ENCODE measurements at places on chromosomes 1 and 21.

GRCh38 chr1:200912737-200913407, 18.2 kb downstream of the INAVA start:
- no peak for DNase-seq

- DNase-seq = no peak
Observed at GRCh38 chr1:110523011-110523410, 4.0 kb upstream of the KCNA10 start.

GRCh38 chr1:82491301-82492048, 690.7 kb downstream of the ADGRL2 start:
- no peak for DNase-seq

DNA sequence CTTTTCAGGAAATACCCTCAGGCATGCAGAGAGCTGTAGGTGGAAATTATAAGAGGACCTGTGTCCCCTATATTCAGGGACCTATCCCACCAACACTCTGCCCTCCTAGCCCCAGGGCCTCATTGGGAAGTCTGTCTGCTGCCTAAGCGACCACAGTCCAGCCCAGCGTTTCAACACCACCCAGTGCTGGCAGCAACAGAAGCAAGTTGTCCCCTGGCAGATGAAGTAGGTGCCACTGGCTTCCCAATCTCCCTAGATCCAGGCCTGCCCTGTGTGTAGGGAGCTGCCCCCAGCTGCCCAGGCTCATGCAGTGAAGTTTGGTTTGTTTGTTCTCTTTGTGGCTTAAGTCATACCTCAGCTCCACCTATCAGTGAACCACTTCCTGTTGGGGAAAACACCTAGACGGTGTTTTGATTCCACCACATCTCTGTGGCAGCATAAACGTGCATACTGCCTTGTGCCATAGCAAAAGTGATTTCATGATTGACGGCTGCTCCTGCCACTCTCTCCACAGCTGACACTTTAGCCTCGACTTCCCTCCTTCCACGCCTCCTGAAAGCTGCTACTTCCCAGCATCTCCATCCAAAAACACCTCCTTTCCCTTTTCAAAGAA, 8.1 kb upstream of the LEFTY1 start:
- DNase-seq = no peak

DNA sequence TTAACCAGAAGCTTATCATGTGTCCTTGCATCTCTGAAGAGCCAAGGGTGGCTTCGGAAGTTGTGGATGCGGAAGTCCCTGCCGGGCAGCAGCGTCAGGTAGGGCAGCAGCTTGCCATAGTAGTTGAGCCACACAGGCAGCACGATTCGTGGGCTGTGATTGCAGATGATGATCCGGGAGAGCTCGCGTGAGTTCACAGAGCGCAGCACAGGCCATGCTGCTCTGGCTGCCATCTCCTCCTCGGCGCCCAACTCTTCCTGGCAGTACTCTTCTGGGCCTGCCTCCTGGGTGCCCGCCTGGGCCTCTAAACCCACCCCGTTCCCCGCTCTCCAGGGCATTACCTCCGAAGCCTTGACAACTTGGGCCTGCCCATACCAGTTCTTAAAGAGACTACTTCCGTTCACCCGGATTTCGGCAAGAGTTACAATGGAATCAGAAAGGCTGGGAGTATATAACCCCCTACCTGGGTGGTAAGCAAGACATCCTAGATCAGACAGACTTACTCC, at the start of gene VHLL:
Gene VHLL, minus strand, starts transcription at position 456 of the 506 bp plus-strand sequence. Its CDS starts 118 bp downstream, at position 338.
- DNase-seq = no peak

GRCh38 chr1:211541720-211542477, 37.1 kb downstream of the SLC30A1 start:
- DNase-seq = no peak

DNA sequence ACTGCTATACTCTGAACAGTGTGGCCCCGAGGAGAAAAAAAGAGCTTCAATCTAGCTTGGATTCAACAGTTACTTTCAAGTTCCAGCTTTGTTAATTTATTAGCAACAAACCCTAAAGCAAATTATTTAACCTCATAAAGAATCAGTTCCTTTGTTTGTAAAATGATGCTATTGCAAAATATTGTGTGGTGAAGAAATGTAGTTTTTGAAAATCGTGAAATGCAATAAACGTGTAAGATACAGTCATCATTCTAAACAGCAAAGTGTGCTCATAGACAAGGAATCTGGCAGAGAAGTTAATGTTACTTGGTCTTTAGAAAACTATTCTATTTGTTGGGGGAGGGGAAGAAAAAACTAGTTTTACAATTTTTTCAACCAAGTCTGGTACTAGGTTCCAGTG, 297.6 kb upstream of the ADGRL4 start:
- DNase-seq = no peak

GRCh38 chr21:38646213-38646837, 148.0 kb upstream of the ERG start:
- DNase-seq = no peak

DNA sequence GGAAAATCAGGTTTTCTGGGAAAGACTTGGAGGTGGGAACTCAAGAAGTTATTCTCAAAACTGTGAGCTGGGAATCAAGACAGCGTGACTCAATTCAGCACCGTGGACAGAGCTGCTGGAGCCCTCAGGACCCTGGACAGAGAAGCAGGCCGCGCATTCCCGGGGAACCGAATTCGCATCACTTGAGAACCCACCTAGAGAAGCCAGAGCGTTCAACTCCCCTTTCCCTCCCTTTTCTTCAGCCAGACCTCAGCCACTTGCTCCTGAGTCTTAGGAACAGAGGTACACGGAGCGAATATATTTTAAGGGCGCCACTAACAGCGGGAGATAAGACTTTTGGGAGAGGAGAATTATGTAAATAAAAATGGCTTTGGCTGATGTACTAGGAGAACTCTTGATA, 2.0 kb upstream of the LIN28A start:
- DNase-seq = peak; percentile 70

GRCh38 chr1:61776091-61776490, 33.8 kb downstream of the PATJ start:
- DNase-seq = no peak

- no peak for DNase-seq
Observed at GRCh38 chr1:982765-983436, 1.0 kb upstream of the PERM1 start.

- DNase-seq = no peak
Observed at GRCh38 chr1:98906809-98907208, 97.9 kb downstream of the PLPPR5 start.

- peak; percentile 90 for DNase-seq
Observed at GRCh38 chr1:223031733-223032601, 111.1 kb downstream of the TLR5 start.

- DNase-seq = no peak
Observed at GRCh38 chr1:201004732-201005131, 18.8 kb downstream of the KIF21B start.

DNA sequence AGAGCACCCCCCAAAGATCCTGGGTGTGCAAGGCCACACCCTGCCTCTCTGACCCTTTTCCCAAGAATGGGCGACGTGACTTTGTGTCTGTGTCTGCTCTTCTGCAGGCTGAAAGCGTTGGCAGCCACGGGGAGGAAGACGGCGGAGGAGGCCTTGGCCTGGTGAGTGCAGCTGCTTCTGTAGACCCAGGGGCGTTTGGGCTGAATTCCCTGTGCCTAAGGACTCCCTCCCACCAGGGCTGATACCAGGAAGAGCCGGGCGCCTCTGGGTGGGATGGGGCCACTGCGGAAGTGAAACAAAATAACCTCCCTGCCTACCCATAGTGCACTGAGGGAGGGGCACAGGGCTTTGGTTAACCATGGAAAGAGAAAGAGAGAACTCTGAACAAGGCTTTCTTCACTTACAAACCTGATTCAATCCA, 2.5 kb downstream of the UBASH3A start:
- DNase-seq = no peak

DNA sequence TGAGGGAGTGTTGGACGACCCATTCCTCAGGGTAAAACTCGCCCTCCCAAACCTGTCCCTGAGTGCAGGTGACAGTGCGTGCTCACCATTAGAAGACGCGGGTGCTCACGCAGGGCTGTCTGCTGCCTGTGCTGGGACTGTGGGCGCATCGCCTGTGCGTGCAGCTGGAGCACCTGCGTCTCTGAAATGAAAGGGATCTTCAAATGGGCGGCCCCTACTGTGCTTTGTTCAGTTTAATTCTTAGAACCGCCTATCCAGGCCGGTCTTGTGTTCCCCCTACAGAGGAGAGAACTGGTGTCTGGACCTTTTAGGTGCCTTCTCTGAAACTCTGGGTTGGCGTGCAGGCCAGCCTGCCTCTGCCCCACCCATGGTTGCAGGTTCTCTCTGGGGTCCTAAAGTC, 125.8 kb downstream of the PCBP3 start:
- no peak for DNase-seq

GRCh38 chr21:42145569-42146272, 73.2 kb upstream of the ABCG1 start:
- peak; percentile 73 for DNase-seq

DNA sequence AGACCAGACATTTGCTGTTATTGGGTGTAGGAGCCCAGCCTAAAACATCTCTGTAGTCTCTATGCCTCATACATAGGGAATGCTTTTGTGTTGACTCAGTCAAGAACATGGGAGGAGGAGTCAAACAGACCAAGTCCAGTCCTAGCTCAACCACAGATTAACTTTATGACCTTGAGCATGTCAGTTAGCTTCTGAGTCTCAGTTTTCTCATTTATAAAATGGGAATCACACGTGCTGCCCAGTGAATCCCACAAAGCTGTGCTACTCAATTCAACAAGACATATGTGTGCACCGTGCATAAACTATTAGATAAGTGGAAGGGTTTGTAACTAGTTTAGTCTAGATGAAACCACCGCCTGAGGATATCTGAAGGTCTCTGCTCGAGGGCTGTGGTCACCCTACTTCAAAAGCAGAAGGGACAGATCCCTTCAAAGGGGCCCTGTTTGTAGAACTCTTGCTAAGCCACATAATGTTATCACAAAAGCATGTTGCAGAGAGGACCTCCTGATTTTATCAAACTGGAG, 109.5 kb upstream of the NFIA start:
- DNase-seq = no peak

DNA sequence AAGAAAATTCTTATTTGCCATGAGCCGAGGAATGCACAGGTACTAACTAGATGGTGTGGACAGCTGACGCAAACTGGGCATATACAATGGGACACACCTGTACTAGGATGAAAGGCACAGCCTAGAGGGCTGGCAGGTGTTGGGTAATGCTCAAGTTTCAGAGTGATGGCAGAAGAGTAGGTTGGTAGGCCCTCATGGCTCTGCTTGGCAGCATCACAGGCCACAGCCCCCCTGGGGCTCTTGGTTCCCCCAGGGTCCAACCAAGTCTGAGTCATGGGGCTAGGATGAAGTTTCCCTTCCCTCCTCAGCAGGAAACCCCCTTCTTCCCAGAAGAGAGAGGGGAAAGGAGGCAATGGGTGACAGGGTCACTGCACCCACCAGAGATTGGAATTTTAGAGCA, 35.2 kb downstream of the SPEN start:
- DNase-seq = no peak

- no peak for DNase-seq
Observed at GRCh38 chr21:26124896-26125295, 45.7 kb downstream of the APP start.

DNA sequence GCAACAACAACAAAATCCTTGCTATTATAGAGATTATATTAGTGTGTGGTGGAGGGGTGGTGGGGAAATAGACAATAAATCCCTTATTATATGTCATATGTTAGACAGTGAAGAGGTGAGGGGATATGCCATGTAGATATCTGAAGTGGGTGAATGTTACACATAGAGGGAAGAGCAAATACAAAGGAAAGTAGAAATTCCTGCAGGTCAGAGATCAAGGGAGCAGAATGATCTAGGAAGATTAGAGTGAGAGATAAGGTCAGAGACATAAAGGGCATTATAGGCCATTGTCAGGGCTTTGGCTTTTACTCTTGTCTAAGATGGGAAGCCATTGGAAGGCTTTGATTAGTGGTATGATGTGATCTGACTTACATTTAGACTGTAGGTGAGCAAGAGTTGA, 38.5 kb downstream of the PRKAA2 start:
- no peak for DNase-seq

DNA sequence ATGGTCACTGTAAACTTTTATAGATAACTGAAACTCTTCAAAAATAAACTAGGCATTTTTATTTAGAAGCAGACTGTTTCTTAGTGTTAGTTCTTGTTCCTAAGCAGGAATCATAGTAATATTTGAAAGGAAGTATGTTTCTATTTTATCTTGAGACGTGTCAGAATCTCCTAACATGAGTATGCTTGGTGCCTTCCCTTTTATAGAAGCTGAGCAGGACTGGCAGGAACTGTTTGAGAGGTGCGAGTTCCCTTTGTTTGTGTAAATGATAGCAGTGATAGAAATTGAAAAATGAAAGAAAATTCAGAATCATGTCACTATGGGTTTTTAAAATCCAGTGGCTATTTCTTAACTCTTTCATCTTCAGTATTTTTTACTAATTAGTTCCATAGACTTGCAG, 56.9 kb downstream of the LRRC8D start:
- no peak for DNase-seq

GRCh38 chr1:98002288-98002687, 81.5 kb upstream of the DPYD start:
- no peak for DNase-seq

DNA sequence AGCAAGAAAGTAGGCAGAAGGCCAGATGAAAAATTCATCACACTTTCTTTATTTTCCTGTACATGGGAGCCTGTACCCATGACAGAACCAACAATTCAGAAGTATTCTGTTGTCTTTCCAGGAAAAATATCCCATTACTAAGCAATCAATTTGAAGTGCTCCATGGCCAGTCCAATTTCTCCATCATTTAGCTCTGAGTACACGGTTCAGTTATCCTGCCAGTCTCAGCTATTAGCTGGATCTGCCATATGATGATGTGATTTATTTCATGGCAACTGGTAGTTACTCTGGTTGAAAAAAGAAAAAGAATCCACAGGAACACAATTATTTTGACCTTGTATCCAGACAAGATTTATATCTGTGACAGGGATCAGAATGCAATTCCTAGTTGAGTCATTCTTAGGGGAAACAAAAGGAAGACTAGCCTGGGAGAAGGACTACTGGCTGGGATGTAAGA, 70.6 kb upstream of the GORAB start:
- no peak for DNase-seq

GRCh38 chr1:22342734-22343191, 108.9 kb upstream of the ZBTB40 start:
- DNase-seq = no peak

GRCh38 chr21:37006486-37007291, at the start of gene RIPPLY3:
RIPPLY3 (plus strand) TSS chr21:37006702; CDS start chr21:37006773, 71 bp downstream.
- DNase-seq = no peak

GRCh38 chr1:76202670-76203069, 128.1 kb downstream of the ST6GALNAC3 start:
- DNase-seq = no peak

GRCh38 chr1:55575571-55576279, 360.6 kb upstream of the USP24 start:
- no peak for DNase-seq

GRCh38 chr1:41446851-41447610, 37.5 kb downstream of the EDN2 start:
- DNase-seq = no peak

GRCh38 chr1:57882072-57882471, 458.2 kb upstream of the DAB1 start:
- DNase-seq = no peak
